ENCODE measurements at places on chromosomes 3 and 15.

- peak; percentile 27 for DNase-seq
Measured at GRCh38 chr3:10294030-10294586, 1.4 kb upstream of the GHRL start.

GRCh38 chr3:150150633-150151032 lies 179.9 kb upstream of the PFN2 start:
- DNase-seq: no peak

GRCh38 chr15:32856753-32857152 lies 138.9 kb downstream of the GREM1 start:
- DNase-seq: no peak

DNA sequence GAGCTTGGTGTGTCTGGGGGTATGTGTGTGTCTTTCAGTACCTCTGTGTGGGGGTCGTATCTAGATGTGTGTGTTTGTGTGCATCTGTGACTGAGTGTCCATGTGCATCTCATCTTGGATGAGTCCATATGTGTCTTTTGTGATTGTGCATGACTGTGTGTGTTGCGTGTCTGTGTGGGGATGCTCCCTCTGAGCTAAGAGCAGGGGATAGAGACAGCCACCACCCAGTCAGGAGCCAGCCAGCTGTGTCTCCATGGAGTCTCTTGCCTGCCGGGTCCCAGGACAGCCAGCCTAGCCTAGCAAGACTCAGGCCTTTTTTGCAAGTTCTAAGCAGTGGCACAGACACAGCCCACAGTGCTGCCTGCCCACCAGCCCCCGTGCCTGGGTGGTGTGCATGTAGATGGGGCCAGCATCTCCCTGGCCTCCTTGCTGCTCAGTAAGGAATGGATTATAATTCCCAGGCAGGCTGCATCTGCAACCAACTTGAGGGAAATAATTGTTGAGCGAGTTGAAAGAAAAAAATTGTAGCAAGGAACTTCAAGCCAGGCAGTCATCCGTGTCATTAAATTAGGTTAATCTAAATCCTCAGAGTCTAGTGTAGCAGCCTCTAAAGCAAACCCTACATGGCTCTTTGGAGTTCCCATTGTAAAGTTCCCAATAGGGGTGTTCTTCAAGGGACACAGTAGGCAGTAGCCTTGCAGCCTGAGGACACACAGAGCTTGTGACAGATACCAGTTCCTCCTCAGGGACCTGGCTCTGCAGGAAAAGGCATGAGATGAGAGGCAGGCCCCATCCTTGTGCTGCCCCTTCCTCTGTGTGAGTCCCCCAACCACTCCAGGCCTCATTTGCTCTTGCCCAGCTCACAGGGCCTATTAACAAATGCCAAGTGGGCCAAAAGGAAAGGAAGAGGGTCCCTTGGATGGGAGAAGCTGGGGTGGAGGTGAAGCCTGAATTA lies 35.9 kb upstream of the MRPS22 start:
- DNase-seq: no peak

DNA sequence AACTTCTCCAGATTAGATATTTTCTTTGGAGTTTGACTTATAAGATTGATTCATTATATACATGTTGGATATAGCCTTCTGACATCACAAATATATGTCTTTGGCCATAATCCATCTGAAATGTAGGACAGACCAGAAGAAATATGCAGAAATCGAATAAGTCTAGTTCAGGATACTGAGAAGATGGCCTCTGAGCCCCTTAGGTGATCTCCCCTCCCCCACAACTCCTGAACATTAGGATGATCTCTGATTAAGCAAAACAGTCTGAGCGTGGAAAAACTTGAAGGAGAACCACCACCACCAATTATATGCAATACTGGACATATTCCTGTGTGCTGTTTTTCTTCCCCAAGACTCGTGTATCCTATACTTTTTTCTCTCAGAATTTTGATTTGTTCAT lies 3.2 kb downstream of the SETD5 start:
- DNase-seq: no peak

DNA sequence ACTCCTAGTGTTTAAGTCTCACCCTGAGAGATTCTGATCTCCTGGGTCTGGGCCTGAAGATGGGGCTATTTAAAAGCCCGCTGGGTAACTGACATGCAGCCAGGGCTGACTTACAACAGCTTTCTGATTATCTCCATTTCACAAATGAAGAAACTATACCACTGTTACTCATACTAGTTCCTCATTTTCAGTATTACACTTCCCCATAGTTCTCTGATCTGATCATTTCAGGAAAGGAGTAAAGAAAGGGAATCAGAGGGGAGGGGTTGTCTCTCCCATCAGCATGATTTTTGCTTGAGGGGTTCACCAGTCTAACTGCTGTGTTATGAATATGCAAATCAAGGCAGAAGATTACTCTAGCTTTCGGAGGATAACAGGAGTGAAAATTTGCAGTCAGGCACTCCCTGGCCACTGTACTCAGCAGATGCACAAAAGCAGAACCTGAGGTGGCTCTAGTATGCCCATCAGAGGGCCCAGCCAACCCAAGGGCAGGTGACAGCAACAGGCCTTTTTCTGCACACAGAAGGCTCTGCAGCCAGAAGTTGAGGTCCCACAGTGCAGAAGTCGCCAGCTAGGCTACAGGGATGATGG lies 59.4 kb downstream of the DAPK2 start:
- no peak for DNase-seq

GRCh38 chr15:67127965-67128364 lies 62.6 kb downstream of the SMAD3 start:
- peak; percentile 14 for DNase-seq

GRCh38 chr3:152496716-152497115 lies 228.0 kb downstream of the MBNL1 start:
- DNase-seq: no peak

DNA sequence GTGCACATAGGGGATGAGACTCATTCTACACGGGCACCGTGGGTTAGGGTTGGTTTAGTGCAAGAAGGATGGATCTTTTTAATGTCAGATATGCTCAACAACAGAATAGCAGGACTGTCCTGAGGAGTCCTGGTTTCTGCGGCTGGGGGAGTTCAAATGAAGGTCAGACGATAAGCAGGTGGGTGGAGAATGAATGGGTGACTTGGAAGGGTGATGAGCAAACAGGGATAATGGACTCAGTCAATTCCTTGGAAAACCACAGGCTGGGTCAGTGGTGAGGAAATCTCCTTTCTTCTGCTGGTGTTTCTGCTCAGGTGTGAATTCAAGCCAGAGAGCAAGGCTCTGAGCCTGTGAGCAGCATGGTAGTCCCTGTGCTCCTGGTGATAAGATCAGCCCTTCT lies 59.9 kb downstream of the MESD start:
- DNase-seq: no peak
